SJSA1 (cell line): ENCODE measurements at places on chromosomes 16 and 17.

GRCh38 chr17:78174346-78174869 lies 6.0 kb downstream of the SYNGR2 start:
- H3K27ac ChIP-seq, result no peak overlapping the region
- no peak for DNase-seq
- no peak overlapping the region for H3K4me3 ChIP-seq
- H3K27me3 ChIP-seq, result no peaks in the 10 kb centered on the region
- H3K4me1 ChIP-seq, result peaks cover 36% of the 10 kb centered on the region
- H3K36me3 ChIP-seq, result peaks cover 81% of the 10 kb centered on the region

DNA sequence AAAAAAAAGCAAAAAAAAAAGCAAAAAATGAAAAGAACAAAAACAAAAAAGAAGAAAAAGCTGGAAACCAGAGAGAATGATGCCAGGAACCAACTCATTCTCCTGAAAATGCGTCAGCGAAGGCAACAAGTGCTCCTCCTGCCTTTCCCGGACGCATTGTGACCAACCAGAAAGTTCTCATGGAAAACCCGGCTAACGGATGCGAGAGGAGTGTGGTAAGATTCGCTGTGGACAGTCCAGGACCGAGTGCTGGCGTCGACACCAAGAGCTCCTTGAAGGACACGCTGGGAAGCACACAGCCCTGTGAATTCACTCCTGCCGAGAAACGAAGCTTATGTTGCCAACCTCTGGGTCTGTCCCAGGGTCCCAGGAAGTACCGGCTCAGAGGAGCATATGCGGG lies 43.4 kb downstream of the METRNL start:
- H3K36me3 ChIP-seq, result no peaks in the 10 kb centered on the region
- no peak overlapping the region for H3K27ac ChIP-seq
- no peak overlapping the region for H3K4me3 ChIP-seq
- DNase-seq, result peak; percentile 41
- H3K4me1 ChIP-seq, result 0 out of 2 replicates have a peak, but pooled peaks cover 4% of the 10 kb centered on the region
- peaks cover 33% of the 10 kb centered on the region for H3K27me3 ChIP-seq

GRCh38 chr16:66442502-66443268 lies 15.6 kb downstream of the BEAN1 start:
- H3K4me1 ChIP-seq, result no peaks in the 10 kb centered on the region
- H3K36me3 ChIP-seq, result no peaks in the 10 kb centered on the region
- H3K27me3 ChIP-seq, result no peaks in the 10 kb centered on the region; the same call in 1 of the 2 replicates
- H3K27ac ChIP-seq, result no peak overlapping the region
- DNase-seq, result no peak
- no peak overlapping the region for H3K4me3 ChIP-seq

DNA sequence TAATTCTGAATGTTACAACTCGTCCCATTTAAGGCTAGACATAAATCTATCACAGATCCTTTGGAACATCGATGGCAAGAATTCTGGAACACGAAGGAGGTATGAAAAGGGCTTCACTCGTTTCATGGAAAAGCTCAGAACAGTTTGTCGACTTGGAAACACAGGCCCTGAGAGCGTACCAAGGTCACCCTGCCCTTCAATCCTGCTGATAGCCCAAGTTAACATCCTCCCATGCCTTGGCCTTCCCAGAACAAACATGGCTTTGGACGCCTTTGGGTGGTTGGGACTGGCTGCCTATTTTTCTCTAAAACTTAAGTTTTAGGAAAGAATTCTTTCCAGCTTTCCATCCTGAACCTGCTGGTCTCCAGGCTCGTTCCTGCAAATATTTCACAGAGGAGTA lies 396.1 kb downstream of the MAF start:
- no peak overlapping the region for H3K4me3 ChIP-seq
- H3K4me1 ChIP-seq, result no peaks in the 10 kb centered on the region
- H3K27ac ChIP-seq, result no peak overlapping the region
- DNase-seq, result no peak

- H3K36me3 ChIP-seq, result no peaks in the 10 kb centered on the region
- H3K4me3 ChIP-seq, result no peak overlapping the region
- no peak overlapping the region for H3K27ac ChIP-seq
- H3K4me1 ChIP-seq, result peaks cover 16% of the 10 kb centered on the region
- DNase-seq, result no peak
These were observed 498.5 kb upstream of the ZFHX3 start for GRCh38 chr16:73546341-73546845.

DNA sequence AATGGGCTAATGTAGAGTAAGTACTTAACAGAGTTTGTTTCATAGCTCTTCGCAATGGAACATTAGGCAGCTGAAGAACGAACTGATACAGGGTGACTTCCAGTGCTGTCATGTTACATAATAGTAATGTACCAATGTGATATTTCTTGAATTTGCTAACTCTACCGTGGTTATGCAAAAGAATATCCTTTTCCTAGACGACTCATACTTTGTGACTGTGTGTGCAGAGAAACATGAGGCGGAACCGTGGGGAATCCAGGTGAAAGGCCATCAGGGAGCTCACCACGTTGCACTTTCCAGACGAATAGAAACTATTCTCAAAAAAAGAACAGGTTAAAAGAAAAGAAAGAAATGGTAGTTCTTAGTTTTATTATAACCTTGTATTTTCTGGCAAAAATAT lies 13.2 kb downstream of the NOB1 start:
- H3K27ac ChIP-seq, result no peak overlapping the region
- no peak for DNase-seq
- no peaks in the 10 kb centered on the region for H3K4me1 ChIP-seq
- H3K27me3 ChIP-seq, result no peaks in the 10 kb centered on the region
- peaks cover 65% of the 10 kb centered on the region for H3K36me3 ChIP-seq
- no peak overlapping the region for H3K4me3 ChIP-seq

DNA sequence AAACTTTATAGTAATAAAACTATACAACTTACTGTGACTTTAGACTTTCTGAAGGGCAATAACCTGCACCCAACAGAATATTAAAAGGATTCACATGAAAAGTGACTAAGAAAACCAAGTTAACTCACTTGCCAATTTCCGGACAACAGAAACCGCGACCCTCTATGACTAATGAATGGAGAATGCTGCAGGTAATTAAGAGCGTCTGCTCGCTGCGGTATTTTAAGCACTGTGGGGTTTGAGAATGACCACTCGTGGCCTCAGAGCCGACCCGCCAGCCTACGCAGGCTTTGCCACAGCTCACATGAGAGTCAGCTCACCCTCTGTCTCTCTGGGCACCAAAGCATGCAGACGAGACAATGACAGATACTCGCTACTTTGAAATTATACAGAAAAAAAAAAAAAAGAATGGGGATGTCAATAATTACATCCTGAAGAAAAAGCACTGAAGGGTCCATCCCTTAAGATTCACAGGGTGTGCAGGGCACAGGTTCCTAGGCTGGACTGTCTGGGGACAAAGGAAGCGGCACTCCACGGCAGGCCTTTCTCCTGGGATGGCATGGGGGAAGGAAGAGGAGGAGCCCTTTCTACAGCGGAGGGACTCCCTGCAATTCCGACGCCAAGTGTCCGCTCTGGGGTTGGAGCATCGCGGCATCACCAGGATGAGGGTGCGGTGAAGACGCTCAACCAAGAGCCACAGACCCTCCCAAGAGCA lies 35.0 kb downstream of the ZCCHC14 start:
- H3K4me3 ChIP-seq, result no peak overlapping the region
- H3K4me1 ChIP-seq, result peaks cover 21% of the 10 kb centered on the region
- peaks cover 18% of the 10 kb centered on the region for H3K36me3 ChIP-seq
- peak overlapping the region; percentile 54 for H3K27ac ChIP-seq

GRCh38 chr17:7862692-7863437 lies 5.1 kb downstream of the CYB5D1 start:
- no peak overlapping the region for H3K27ac ChIP-seq
- H3K4me1 ChIP-seq, result peaks cover 11% of the 10 kb centered on the region
- peak; percentile 53 for DNase-seq
- H3K27me3 ChIP-seq, result no peaks in the 10 kb centered on the region
- no peak overlapping the region for H3K4me3 ChIP-seq

- H3K27ac ChIP-seq, result no peak overlapping the region
- no peaks in the 10 kb centered on the region for H3K27me3 ChIP-seq
- DNase-seq, result no peak
- H3K4me1 ChIP-seq, result no peaks in the 10 kb centered on the region
- H3K36me3 ChIP-seq, result 0 out of 2 replicates have a peak, but pooled peaks cover 6% of the 10 kb centered on the region
These were observed 36.2 kb downstream of the LDHD start for GRCh38 chr16:75080205-75081029.

DNA sequence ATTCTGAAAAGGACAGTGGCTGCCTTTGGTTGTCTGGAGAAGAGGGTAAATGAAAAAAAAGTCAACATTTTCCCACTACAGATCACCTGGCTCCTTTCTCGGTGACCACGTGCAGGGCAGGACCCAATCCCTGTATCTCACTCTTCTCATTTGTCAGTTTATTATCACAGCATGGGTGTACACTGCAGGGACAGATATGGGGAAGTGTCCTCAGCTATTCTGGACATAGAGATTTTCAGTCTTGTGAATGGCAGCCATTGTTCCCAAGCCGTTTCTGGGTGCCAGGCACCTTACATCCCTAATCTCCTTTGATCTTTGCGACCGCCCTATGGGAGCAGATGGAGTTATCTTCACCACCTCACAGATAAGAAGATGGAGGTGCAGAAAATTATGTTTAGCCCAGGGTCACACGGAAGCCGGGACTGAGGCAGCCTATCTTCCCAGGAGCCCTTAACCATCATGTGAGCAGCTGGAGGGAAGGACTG lies 7.2 kb downstream of the ADORA2B start:
- H3K4me1 ChIP-seq, result peaks cover 39% of the 10 kb centered on the region
- no peak for DNase-seq
- H3K27me3 ChIP-seq, result no peaks in the 10 kb centered on the region
- H3K27ac ChIP-seq, result no peak overlapping the region

DNA sequence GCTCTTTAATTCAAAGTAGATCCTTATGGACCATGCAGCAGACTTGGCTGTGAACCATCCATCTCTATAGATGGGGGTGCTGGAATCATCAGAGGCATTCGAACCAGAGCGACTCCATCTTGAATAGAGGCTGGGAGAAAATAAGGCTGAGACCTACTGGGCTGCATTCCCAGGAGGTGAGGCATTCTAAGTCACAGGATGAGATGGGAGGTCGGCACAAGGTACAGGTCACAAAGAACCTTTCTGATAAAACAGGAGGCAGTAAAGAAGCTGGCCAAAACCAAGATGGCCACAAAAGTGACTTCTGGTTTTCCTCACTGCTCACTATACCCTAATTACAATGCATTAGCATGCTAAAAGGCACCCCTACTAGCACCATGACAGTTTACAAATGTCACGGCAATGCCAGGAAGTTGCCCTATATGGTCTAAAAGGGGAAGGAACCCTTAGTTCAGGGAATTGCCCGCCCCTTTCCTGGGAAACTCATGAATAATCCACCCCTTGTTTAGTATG lies 89.2 kb upstream of the BRD7 start:
- H3K4me1 ChIP-seq, result no peaks in the 10 kb centered on the region
- DNase-seq, result no peak
- H3K27me3 ChIP-seq, result peaks cover 15% of the 10 kb centered on the region
- no peak overlapping the region for H3K4me3 ChIP-seq
- H3K27ac ChIP-seq, result no peak overlapping the region

- H3K27me3 ChIP-seq, result no peaks in the 10 kb centered on the region
- H3K36me3 ChIP-seq, result no peaks in the 10 kb centered on the region
- no peak overlapping the region for H3K4me3 ChIP-seq
- peak; percentile 97 for DNase-seq
- H3K27ac ChIP-seq, result peak overlapping the region; percentile 68
- peaks cover 58% of the 10 kb centered on the region for H3K4me1 ChIP-seq
These were observed 108.4 kb downstream of the OR1D5 start for GRCh38 chr17:2954898-2955445.

- no peak overlapping the region for H3K4me3 ChIP-seq
- H3K4me1 ChIP-seq, result peaks cover 3% of the 10 kb centered on the region; the same call in 1 of the 2 replicates
- H3K27me3 ChIP-seq, result no peaks in the 10 kb centered on the region
- no peaks in the 10 kb centered on the region for H3K36me3 ChIP-seq
- DNase-seq, result no peak
These were observed 41.7 kb downstream of the RMI2 start for GRCh38 chr16:11386791-11387546.

GRCh38 chr16:75710344-75710743 lies 9.1 kb upstream of the DUXB start:
- no peaks in the 10 kb centered on the region for H3K4me1 ChIP-seq
- no peaks in the 10 kb centered on the region for H3K36me3 ChIP-seq
- no peak overlapping the region for H3K27ac ChIP-seq
- DNase-seq, result no peak
- H3K4me3 ChIP-seq, result no peak overlapping the region

GRCh38 chr17:7416323-7416722 lies 3.8 kb upstream of the SPEM1 start:
- DNase-seq, result no peak
- no peak overlapping the region for H3K27ac ChIP-seq
- no peaks in the 10 kb centered on the region for H3K36me3 ChIP-seq
- no peak overlapping the region for H3K4me3 ChIP-seq

DNA sequence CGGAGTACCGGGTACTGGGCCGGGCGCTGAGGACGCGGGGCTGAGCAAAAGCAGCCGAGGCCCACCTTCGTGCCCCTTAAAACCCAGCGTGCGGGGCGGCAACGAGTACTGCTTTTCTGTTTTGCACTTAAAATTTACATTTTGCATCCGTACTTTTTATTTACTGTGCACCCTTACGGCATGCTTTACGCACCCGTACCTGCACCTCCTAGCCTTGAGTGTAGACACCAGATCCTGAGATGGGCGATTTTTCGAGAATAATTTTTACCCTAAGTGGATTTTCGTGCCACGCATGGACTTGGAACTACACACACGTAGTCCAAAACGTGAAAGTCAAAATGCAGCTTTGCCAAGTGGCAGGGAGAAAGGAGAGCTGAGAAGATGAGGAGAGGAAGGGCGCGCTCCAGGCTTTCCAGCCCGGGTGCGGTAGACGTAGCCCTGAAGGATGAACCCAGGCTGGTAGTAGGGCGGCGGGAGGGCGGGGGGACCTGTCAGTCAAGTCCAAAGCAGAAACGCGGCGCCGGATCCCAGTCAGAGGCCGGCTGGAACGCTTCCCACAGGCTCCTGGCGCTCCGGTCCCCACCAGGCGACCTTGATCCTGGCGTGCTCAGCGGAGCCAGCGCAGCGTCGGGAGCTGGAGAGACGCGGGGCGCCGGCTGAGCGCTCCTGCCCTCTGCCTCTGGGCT lies 1.2 kb upstream of the CBLN1 start:
- H3K27ac ChIP-seq, result no peak overlapping the region
- no peak for DNase-seq
- H3K4me3 ChIP-seq, result no peak overlapping the region
- peaks cover 65% of the 10 kb centered on the region for H3K27me3 ChIP-seq
- H3K4me1 ChIP-seq, result 0 out of 2 replicates have a peak, but pooled peaks cover 3% of the 10 kb centered on the region

- H3K36me3 ChIP-seq, result peaks cover 11% of the 10 kb centered on the region
- no peaks in the 10 kb centered on the region for H3K27me3 ChIP-seq
- H3K27ac ChIP-seq, result 0 out of 2 replicates have a peak overlapping the region, but pooled peaks have one; percentile 7
- H3K4me3 ChIP-seq, result peak overlapping the region; percentile 71
These were observed 571 bp upstream of the CCP110 start for GRCh38 chr16:19523184-19523558.
